ENCODE measurements at places on chromosomes 3 and 15.

DNA sequence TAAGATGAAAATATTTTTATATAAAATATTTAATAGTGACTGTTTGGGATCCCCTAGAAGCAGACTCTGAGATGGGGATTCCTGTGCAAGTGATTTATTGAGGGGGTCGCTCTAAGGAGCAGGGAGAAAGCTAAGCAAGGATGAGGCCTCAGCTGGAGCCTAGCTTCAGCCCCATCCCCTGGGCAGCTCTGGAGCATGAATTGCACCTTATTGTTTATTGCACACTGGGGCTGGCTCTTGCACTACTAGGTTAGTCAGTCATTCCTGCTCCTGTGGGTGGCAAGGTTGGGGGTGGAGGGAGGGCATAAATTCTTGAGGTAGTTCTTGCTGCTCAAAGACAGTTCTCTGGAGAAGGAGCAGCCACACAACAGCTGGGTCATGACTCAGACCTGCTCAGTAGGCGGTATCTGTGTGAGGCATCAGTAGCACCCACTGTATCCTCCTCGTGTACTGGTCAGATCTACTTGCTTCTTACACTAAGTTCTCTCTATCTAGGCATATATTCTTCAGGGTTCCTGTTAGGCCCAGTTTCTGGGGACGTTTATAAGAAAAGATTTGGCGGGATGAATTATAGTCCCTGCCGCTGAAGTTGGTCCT is 27.2 kb upstream of the TNFSF10 start:
- no peak for DNase-seq

DNA sequence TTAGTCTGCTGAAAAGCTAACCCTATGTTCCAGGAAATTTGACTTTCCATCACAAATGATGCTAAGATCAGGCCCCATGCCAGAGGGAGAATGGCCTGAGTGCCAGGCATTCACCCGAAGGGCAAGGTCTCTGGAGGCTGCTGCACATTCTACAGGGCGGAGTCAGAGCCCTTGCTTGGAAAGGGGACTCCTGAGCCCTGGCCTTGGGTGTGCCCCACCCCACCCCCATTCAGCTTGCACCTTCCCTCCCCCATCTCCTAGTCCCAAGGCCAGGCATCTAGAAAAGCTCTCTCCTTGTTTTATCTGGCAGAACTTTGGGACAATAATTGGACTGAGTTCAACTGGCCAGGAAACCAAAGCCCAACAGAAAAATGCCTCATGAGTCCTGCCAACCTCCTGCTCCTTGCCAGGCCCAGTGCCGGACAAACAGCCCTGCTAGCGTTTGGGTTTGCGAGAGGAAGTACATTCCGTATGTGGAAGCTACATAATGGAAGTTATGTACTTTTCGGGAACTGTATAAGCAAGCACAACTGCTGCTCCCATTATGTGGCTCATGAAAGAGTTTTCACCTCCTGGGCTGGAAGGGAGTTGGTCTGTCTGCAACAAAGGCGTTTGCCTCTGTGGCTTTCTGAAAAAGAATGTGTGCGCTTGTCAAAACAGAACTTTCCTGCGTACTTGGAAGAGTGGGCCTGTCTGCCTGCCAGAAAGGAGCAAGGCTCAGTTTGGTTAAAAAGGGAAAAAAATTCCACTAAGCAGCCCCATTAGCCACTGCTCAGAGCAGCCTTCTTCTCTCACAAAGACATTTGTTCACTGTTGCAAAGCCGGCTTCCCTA is 321.5 kb upstream of the CTNNB1 start:
- no peak for DNase-seq

DNA sequence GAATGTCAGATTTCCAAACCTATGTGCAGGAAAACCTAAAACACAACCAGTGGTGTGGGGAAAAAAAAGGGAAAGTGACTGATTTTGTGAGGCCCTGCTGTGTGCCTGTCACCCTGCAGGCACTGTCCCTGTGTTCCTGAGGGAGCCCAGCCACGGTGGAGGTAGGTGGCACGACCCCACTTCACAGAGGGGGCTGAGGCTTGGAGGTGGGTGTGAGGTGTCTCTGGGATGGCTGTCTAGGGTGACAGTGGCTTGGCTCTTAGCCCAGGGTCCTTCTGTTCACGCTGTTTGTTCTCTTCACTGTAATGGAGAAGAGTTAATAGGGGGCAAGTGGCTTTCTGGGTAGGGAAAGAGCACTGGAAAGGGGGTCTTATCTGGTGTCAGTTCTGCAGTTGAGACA is 22.6 kb downstream of the RASGRF1 start:
- no peak for DNase-seq

- DNase-seq, result no peak
These were observed 166.3 kb downstream of the VGLL4 start for GRCh38 chr3:11477407-11477911.

GRCh38 chr3:192675958-192676649 is 51.2 kb downstream of the FGF12 start:
- DNase-seq, result no peak

GRCh38 chr3:159797771-159798170 is 190.9 kb upstream of the IL12A start:
- DNase-seq, result no peak

DNA sequence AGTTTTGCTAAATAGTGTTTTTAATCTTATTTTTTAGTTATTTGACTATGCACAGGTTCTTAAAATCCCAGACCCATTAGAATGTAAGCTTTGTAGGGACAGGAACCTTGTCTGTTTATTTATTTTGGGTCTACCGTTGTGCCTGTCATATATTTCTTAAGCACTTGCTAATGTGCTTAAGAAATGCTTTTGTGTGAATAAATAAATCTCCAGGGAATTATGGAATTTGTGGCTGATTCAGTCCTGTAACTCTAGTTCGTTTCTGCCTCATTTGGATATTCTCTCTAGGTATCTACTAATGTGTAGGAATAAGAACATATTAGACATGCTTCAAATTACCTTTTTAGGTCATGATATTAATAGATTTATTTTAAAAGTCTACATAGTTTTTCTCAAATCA is 161.6 kb downstream of the LPP start:
- DNase-seq, result no peak

- no peak for DNase-seq
These were observed 12.3 kb downstream of the LIPC start for GRCh38 chr15:58444056-58444455.

DNA sequence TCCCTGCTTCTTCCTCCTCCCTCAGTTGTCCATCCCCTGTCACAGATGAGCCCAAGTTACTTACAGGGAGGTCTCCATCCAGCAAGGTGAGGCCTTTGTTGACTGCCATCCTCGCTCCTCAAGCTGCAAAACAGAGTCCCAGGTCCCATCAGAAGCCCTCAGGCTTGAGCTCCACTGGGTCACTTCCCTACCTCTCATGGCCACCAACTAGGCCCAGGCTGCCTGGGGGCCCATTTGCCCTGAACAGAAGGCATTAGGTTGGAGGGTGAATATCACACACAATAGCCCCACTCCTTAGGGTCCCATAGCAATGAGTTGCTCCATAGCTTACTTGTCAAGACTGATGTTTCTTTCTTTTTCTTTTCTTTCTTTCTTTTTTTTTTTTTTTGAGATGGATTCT is 1.8 kb downstream of the PLIN1 start:
- DNase-seq, result no peak

DNA sequence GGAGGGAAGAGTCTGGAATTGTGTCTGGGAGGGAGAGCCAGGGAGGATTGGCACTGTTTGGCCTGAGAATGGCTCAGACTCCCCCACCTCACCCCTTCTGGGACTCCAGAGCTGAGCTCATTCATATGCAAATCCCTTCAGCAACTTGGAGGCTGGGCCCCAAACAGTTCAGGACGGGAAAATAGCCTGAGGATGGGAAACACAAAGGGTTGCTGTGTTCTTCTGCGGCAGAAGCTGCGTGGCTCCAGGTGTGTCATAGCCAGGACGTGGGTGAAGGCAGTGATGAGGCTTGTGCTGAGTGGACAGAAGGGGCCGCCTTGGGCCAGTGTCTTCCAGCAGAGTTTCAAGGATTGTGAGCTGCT is 16.6 kb downstream of the MASP1 start:
- no peak for DNase-seq

DNA sequence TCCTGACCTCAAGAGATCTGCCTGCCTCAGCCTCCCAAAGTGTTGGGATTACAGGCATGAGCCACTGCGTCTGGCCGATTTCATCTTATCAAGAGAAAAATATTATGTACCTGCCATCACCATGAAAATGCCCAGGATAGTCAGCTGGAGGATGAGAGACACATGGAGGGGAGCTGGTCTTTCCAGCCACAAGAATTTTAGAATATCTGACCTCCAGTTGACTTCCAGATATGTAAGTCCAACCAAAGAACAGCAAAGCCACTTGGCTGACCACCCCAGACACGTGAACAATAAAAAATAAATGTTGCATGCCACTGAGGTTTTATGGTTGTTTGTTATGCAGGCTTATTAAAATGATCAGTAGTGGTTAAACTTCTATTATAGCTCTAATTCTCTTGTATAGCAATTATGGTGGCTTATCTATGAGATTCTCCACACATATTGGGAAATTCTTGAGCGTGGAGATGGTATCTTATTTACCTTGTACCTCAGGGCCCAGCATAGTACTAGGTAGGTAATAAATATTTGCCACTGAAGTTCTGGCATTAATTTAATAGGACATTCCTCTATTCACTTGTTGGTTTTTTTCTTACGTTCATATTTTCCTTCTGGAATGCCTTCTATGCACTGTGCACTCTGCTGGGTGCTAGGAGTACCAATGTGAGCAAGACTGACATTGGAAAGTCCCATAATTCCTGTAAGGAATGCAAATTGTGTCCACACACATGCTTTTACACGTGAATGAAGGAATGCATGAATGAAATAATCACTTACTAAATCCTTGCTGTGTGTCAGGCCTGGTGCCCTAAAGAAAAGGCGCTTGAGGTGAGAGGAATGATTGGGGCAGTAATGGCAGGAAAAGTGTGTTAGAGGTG is 77.6 kb downstream of the EDEM1 start:
- DNase-seq, result no peak

- no peak for DNase-seq
These were observed 77.4 kb upstream of the IQSEC1 start for GRCh38 chr3:13150624-13151023.

DNA sequence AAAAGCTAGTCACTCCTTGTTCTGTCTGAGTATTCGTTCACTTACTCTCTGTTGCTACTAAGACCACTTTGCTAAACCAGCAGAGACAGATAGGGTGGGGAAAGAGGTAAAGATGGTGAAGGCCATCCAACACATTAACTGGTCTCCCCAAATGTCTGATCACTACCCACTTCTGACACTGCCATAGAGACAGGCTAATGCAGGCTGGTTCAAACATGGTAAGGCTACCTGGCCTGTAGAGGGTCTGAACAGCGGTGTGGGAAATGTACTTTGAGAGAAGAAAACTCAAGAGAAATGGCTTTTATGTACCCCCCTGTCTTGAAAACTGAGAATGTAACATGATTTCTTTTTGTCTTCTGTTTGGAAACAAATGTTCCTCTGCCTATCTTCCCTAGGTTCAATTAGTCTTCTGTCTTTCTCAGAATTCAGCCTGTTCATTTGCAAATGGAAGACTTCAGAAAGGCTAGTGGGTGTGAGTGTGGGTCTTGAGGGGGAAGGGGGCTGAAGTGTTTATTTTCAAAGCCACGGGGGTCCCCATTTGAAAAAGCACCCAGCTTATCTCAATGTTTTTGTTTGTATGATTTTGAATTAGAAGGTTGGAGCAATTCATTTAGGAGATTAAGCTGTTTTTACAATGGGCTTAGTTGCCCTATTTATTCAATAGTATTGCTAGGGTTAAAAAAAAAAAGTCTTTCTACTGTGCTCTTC is 15.8 kb downstream of the ALDH1A2 start:
- no peak for DNase-seq

GRCh38 chr3:193788189-193788991 is 195.4 kb downstream of the OPA1 start:
- DNase-seq, result peak; percentile 59

DNA sequence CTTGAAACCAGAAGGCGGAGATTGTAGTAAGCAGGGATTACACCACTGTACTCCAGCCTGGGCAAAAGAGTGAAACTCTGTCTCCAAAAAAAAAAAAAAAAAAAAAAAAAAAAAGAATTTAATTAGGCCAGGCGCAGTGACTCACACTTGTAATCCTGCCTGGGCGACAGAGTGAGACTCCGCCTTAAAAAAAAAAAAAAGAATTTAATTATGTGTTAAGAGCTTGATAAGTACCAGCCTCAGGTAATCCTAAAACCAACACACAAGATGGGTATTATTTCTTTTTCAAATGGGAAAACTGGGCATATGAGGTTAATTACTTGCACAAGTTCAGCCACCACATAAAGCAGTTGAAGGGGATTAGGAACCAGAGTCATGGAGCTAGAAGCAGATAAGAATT is 49.0 kb downstream of the PBRM1 start:
- DNase-seq, result no peak

DNA sequence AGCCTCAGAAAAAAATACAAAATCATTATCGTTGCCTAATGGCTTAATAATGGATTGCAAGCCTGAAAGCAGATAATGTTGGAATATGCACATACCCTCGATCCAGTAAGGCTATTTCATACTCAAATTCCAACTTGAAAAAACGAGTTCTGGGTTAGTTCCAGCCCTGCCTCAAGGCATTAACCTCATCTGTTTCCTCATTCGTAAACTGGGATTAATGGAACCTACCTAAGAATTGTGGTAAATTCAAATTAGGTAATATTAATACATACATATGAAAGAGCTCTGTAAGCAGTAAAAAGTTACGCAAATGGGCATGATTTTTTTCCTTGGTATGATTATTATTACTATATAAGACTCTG is 107.5 kb downstream of the SRGAP3 start:
- no peak for DNase-seq

DNA sequence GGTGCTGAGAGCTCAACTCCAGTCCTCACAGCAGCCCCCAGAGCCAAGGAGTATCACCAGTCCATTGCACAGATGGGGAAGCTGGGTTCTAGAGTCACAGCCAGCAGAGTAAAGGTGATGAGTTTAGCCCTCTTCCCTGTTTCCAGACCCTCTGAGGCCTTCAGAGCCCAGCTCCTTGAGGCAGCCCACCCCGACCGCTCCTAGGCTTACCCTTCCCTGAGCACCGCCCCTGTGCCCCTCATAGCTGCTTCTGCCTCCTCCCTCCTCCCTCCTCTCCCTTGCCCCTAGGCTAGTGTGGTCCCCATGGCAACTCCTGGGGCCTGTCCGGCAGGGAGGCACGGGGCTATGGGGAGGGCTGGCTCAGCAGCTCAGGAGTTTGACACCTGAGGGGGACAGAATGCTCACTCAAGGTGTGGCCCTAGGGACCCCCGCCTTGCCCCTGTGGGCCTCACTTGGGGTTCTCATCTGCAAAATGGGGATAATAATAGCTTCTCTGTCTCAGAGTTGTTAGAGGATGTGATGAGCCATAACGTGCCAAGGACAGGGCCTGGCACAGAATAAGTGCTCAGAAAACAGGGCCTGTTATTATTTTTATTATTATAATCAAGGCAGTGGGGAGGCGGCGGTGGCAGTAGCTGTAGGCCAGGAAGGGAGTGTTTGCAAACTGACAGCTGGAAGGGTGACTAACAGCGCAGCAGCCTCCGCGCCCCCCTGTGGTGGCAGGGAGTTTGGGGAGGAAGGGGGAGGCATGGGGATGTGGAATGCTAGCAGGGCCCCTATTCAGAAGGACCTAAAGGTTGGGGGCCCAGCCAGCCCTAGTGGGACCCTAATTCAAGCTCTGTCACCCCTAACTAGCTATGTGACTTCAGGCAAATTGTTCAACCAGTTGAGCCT is 11.5 kb downstream of the CSK start:
- DNase-seq, result no peak

- DNase-seq, result no peak
These were observed 10.8 kb downstream of the BCL2L10 start for GRCh38 chr15:52101542-52102323.

- no peak for DNase-seq
These were observed 101.6 kb downstream of the CGNL1 start for GRCh38 chr15:57477736-57478522.
